ENCODE measurements at places on chromosomes 13 and 19. TPM values are rescaled to one million over a fixed set of nuclear protein-coding genes. Genes with fewer than 3 reads are reported as not detected.

ADGRE2 gene
- 0.11 TPM for total RNA-seq

PLEKHJ1 gene
- 61.1 TPM for total RNA-seq

GZMM gene
- not detected for total RNA-seq

NLRP4 gene
- not detected for total RNA-seq

F10 gene
- 11.9 TPM for total RNA-seq

ZFP28 gene
- total RNA-seq = 10.5 TPM

PSPN gene
- total RNA-seq = 0.87 TPM

MARCHF2 gene
- total RNA-seq = 89.2 TPM

APOC1 gene
- total RNA-seq = 1.4 TPM

NCAN gene
- total RNA-seq = under 0.01 TPM

OR7C1 gene
- not detected for total RNA-seq

KIR2DL4 gene
- total RNA-seq = not detected

PRODH2 gene
- total RNA-seq = not detected

PGLYRP1 gene
- not detected for total RNA-seq

CACNG6 gene
- total RNA-seq = 0.11 TPM
